ENCODE measurements at places on chromosomes 4 and X.

DNA sequence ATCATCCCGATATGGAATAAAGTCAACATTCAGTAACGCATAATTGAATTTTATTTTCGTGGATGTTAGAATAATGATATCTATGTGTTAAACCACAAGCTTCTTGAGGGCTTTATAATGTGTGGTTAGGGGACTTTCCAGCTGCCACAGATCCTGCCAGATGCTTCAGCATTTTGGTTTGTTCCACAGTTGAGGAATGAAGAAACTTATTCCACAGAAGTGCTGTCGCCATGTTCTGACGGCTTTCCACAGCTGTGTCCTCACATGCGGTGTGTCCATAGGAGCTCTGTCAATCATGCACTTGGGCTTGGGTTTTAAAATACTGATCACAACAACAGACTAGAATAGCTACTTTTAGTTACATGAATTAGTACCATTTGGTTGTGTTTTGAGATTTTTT lies 411.9 kb downstream of the TRIML1 start:
- DNase-seq: no peak

- DNase-seq: no peak
Observed at GRCh38 chrX:9278475-9279233, 186.2 kb upstream of the TBL1X start.

DNA sequence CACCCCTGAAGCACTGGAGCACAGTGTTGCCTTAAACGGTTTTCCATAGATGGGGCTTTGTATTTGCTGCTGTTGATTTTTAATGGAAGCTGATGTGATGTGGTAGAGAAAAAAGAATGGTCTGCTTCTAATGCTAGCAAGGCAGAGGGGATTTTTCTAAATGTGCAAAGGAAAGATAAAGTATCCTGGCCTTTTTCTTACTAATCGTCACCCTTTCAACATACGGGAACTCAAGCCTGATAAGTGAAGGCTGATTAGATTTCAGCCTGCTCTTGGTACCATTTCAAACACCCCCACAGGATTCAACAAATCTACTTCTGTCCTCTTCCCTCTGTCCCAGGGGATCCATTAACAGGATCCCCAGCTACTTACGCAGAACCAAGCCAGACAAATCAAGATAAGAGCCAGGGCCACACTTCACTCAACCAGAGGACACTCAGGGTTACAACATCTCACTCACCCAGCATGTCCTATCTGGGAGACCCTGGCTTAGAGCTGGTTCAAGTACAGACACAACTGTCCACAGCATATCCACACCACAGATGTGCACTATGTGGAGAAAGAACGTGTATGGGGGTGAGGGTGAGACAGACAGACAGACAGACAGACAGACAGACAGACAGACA lies 180.0 kb downstream of the SH3KBP1 start:
- no peak for DNase-seq

GRCh38 chrX:97987979-97988378 lies 1104.3 kb downstream of the RPA4 start:
- DNase-seq: no peak

- no peak for DNase-seq
Observed at GRCh38 chr4:186249785-186250754, 15.9 kb upstream of the F11 start.

DNA sequence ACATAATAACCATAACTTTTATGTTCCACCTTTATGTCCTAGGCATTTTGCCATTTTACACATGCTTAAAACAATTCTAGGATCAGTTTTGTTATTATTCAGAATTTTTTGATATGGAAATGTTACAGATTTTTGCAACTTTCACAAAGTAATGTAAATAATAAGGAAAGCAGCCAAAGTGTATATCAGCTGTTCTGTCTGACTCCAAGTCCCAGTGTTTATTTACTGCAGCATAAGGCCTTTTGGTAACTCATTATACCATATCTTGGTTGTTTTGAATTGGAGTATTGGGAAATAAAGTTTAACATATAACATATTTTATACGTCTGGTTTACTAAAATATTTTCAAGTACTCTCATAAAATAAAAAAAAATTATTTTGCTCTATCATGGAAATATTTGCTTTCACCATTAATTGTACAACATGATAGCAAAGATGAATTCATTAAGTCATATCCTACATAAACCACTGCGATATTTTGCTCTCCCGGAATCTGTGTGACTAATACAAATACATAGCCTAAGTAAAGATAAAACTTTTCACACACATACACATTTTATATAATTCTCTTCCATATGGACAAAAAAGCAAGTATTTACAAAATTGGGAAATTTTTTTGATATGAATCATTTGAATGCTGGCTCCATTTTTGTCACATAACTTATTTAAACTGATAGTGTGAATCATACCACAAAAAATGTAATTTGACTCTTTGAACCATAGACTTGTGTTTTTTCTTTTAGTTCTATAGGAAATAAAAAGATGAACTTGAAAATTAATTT lies 399.0 kb downstream of the PABPC4L start:
- DNase-seq: no peak

GRCh38 chr4:180493299-180493698 lies 1749.9 kb upstream of the TENM3 start:
- no peak for DNase-seq
